Right renal pelvis (tissue), 4 donors: ENCODE measurements at places on chromosomes 6 and 20.

GRCh38 chr6:129774697-129775447, 64.9 kb upstream of the ARHGAP18 start:
- DNase-seq = peak; percentile 59

- peak; percentile 67 for DNase-seq
These were observed 19.9 kb downstream of the EZR start for GRCh38 chr6:158799051-158799792.

- DNase-seq = no peak
These were observed 14.7 kb upstream of the SRC start for GRCh38 chr20:37331060-37331857.

DNA sequence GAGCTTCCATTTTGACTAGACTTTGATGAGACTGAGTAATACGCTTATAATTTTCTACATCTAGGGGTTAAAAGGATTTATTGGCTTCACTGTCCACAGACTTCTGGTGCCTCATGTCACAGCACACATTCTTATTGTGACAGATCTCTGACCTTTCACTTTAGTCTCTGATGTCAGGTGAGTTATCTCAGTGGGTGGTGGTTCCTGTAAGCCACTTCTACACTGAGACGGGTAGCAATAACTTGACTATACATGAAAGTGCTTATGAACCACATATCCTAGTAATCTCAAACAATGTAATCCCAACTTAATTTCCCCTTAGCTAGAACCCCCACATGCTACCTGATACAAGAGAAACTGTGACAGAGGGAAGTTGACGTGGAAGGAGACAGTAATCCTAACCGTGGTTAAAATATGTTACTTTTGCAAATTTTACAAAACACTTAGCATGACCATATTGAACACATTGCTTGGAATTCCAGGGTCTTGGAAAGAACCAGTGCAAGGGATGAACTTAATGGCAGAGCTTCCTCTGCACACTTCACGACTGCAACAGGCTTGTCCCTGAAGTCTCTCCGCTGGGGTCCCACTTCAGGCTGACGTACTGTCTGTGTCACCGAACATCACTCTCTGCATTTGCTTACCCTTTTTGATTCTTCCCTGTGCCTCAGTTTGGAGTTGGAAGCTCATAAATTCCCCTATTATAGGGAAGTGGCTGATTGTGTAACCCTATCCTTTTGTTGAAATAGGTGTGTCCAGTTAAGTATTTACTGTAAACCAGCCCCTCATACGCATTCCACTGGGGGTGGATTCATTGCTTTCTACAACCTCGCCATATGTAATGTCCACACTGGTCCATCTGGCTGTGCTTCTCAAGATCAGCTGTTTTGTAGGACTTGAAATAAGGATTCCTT, 6.4 kb upstream of the TRIM40 start:
- no peak for DNase-seq

GRCh38 chr20:44800391-44801046, 9.8 kb downstream of the RIMS4 start:
- no peak for DNase-seq

DNA sequence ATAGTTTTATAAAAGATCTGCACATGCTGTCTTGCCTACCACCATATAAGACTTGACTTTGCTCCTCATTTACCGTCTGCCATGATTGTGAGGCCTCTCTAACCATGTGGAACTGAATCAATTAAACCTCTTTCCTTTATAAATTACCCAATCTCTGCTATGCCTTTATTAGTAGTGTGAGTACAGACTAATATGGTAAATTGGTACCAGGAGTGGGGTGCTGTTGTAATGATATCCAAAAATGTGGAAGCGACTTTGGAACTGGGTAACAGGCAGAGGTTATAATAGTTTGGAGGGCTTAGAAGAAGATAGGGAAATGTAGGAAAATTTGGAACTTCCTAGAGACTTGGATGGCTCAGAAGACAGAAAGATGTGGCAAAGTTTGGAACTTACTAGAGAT, 64.2 kb upstream of the TFAP2D start:
- DNase-seq = no peak

GRCh38 chr20:5008759-5009158, 7.4 kb upstream of the SLC23A2 start:
- DNase-seq = no peak

DNA sequence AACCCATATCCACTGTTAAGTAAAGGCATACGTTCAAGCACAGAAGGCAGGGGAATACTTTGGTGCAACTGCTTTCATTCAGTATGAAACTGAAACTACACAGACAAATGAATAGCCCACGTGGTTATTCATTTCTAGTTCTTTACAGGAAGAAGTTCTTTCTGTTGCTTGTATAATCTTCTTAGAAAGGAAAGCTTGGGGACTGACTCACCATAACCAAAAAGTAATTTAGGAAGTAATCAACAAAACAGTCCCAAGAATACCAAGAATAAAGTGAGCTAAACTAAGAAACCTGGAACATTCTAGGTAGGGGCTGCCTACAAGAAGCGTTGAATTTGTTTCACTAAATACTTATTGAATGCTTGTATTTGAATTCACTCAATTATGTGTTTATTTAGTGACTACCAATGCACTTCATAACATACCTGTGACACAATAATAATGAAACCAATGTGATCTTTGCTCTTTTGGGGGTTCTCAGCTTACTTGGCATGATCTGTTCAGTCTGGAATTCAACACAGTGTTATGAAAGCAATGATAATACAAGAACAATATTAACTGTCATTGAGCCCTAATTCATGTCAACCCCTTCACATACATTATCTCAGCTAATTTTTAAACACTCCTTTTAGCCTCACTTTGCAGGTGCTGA, 25.1 kb upstream of the KIAA0408 start:
- DNase-seq = no peak

GRCh38 chr6:84332139-84333034, 104.9 kb upstream of the CEP162 start:
- DNase-seq = no peak

DNA sequence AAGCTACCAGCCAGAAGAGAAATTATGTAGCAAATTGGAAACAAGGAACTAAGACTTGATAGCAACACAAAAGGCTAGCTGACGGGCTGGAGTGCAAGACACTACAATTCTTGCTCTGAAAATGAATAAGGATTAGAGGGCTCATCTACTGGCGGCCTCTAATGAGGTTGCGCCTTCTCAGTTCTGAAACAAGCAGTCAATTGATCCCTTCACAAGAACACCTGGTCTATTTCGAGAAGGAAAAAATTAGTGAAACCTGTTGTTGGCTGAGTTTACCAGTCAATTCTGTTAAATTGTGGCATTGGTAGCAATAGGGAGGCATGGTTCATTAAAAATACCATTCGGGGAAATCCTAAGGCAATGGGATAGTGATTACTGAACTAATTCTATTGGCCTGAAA, 74.8 kb upstream of the JARID2 start:
- DNase-seq = no peak

- no peak for DNase-seq
These were observed 32.1 kb upstream of the C20orf144 start for GRCh38 chr20:33629979-33630378.

GRCh38 chr20:8795404-8795803, 273.5 kb upstream of the PLCB4 start:
- DNase-seq = no peak

- DNase-seq = no peak
These were observed 85.6 kb downstream of the SNX5 start for GRCh38 chr20:17882834-17883591.

DNA sequence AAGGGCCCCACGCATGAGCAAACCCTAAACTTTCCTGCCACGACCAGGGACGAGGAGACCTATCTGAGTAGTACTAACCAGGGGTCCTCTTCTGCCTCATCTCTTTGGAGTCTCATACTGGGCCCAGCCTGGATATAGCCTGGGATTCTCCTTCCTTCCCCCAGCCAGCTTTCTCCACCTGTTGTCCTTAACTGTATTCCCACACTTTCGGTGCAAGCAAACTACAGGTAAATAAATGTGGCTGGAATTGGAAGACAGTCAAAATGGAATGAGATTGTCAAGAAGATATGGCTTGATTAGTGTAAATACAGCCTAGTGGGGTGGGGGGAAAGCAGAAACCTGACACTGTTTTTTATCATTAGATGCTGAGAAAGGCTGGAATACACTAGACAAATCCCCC, 23.5 kb upstream of the LY86 start:
- DNase-seq = no peak

- DNase-seq = no peak
These were observed 16.2 kb downstream of the GABRR2 start for GRCh38 chr6:89298680-89299465.

DNA sequence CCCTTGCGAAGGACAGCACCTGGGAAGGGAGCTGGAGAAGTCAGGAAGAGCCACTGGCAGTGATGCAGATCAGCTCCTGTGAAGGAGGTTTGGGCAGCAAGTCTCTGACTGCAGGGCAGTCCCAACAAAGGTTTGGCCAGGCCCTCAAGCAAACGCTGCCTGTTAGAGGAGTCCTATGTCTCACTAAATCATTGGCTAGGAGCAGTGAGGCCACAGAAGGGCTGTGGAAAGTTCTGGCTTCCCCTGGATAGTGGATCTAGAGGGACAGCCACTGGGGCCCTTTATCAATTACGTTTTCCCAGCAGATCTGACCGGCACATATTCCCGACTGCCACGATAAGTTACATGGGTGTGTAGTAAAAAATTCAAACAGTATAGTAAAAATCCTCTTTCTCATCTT, 2.5 kb downstream of the TTPAL start:
- no peak for DNase-seq

DNA sequence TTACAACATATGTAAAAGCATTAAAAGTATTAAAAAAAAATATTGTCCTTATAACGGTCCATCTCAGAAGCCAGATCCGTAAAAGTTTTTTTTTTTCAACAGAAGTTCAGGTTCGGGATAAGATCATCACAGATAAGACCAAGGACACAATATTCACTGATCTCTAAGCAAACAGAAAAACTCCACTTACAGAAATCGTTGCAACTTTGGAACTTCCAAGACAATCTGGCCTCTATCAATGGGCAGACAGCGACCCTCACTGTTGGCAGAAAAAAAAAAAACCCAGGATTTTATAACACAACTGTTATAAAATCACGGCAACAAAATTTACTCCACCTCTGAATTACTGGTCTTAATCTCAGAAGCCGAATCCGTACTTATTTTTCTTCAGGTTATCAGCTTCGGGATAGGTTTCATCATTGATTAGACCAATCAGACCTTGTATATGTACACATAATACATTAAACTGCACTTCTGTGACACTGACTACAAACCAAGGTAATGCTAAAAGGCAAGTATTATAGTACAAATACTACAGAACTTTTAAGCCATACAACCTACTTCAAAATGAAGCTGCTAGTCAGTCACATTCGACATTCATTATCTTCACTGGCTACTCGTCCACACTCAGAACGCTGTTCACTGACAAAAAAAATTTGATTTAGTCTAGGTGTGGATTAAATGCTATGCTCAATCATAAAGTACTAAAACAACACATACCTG, 34.7 kb upstream of the SYNCRIP start:
- no peak for DNase-seq

- DNase-seq = no peak
These were observed 217.8 kb upstream of the CCN2 start for GRCh38 chr6:132168961-132169360.
